CD4-positive, alpha-beta T cell treated with Interleukin-1 beta for 1 hour (primary cell): ENCODE measurements at places on chromosomes 5 and 9.

DNA sequence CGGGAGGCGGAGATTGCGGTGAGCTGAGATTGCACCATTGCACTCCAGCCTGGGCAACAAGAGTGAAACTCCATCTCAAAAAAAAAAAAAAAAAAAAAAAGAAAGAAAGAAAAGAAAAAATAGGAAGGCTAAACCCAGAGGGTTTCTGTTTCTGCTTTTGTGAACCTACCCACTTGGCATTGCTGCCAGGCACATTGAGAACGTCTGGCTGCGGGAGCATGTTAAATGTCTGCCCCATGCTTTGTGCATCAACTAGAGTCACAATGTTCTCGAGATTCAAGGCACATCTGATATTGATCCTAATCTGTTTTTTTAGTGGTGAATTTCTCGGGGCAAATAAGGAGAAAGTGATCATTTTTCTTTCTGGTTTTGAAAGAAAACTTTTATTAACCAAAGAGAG lies 2.8 kb downstream of the SLC25A25 start:
- peak; percentile 19 for DNase-seq

DNA sequence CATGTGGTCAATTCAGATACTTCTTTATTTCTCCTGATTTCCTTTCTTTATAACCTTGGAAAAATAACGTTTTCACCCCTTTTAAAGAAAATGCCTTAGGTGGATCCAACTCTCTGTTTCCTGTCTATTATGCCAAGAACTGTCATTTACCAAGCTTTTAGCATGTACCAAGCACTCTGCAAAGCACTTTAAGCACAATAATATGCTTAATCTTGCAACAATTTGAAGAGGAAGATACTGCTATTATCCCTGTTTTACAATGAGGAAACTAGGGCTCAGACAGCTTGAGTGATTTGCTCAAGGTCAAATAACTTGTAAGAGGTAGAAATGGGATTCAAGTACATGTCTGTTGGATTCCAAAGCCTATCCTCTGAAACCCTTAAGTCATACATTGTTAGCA lies 224.8 kb upstream of the IL12B start:
- DNase-seq: no peak

DNA sequence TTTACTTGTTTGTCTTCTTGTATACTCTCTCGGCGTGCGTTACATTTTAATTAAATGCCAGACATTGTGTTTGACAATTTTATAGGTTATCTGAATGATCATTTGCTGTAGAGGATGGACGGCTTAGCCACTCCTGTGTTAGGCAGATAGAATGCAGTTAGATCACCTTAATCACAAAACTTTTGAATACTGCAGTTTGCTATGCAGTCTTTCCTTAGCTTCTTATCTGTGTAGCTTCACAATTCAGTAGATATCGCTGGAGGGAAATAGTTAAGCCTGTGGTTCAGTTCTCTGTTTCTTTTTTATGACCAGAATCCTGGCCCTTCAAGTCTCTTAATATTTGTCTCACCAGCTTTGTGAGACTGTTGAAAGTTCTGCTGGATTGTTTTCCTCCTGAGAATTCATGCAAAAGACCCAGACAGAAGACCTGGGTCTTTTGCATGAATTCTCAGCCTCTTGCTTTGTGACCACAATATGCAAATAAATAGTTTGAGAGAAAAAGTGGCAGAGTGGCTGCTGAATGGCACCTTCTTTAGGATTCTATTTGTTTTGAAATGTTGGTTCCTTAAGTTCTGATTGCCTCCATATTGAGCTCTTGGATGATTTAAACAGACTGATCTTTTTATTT lies 40.2 kb downstream of the RASA1 start:
- no peak for DNase-seq

GRCh38 chr9:34691936-34692315 lies 850 bp upstream of the CCL19 start:
- no peak for DNase-seq

- peak; percentile 73 for DNase-seq
Observed at GRCh38 chr5:115262321-115263077, at the start of gene PGGT1B. PGGT1B (minus strand) TSS chr5:115262877; CDS start chr5:115262851, 26 bp downstream.

- no peak for DNase-seq
Observed at GRCh38 chr5:12902611-12903010, 998.4 kb upstream of the CTNND2 start.

DNA sequence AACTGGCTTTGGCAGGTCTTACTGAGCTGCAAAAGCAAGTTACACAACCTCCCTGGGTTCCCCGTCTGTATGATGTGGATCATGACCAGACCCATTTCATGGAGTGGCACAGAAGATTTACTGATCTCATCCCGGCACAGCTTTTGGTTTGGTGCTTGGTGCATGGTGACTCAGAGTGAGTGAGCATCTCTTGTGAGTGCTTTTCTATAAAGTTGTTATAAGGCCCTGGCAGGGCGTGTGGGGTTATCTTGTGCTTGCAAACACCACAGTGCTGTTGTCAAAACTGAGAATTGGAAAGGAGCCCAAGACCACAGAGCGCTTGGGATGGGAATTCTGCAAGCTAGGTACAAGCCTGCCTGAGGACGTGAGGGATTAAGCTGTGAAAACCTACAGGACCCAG lies 425.2 kb downstream of the GADD45G start:
- no peak for DNase-seq

DNA sequence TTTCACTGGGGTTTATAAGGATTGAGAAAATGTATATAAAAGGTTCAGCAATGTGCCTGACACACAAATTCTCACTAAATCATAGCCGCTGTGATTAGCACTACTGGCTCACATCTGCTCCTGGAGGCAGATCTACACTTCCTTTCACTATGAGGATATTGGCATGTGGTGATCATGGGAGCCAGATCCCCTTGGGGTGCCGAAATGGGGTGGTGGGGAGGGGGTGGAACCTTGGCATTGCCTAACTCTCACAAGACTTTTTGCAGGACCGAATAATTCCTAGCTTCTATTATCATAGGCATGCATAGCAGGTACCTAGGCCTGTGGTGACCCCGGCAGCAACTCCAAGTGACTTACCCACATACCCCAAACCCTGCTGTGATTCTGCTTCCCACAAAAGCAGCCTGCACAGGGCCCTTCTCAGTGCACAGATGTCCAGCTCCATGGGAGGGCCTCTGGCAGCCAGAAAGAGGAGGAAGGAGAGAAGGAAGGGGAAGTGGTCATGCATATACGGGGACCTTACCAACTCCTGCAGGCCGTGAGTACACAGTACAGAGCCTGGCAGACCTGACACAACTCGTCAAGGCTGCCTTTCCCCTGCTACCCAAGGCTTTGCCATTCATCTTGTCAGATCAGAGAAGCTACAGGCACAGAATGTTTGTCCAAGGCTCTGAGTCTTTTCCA lies 61.3 kb upstream of the IQGAP2 start:
- DNase-seq: no peak

DNA sequence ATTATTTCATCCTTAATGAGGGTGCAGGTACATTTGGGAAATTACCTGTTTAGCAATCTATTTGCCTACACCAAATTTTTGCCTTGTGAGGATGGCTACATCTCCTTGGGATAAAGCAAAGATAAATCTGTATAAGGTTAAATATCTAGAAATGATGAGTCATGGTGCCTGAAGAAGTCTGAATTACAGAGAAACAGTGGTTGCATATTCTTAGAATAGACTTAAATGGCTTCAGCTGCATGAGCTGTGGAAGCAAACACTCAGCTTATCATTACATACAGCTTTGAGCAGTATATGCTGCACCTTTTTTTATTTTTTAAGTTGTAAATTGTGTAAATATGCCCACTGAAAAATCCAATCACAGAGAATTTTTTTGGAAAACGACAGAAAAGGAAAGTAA lies 153.5 kb downstream of the RAPGEF6 start:
- no peak for DNase-seq
